ENCODE measurements at places on chromosomes 1 and 21. TPM values are rescaled to one million over a fixed set of nuclear protein-coding genes. Genes with fewer than 3 reads are reported as not detected.

DNA sequence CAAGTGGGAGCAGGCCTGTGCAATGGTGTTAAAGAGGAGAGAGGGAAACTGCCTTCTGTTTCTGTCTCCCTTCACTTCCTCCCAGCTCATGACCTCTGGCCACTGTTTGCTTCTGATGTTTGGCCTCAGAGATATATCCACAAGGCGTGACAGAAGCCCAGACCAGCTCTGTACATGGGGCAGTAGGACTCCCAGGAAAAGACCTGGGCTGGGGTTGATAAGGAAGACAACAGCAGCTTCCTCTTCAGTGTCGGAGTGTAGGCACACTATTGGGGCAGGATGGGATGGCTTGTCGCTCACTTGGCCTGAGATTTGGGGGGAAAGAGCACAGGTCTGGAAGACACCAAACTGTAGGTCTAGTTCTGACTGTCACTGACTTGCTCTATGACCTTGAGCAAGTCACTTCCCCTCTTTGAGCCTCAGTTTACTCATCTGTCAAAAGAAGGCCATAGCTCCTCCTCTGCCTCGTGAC lies 67.8 kb upstream of the KLHDC7A start:
- H3K27me3 ChIP-seq: no peaks in the 10 kb centered on the region
- no peaks in the 10 kb centered on the region for H3K36me3 ChIP-seq
- no peak for DNase-seq

PDPN gene
- total RNA-seq: 24.2 TPM

DNA sequence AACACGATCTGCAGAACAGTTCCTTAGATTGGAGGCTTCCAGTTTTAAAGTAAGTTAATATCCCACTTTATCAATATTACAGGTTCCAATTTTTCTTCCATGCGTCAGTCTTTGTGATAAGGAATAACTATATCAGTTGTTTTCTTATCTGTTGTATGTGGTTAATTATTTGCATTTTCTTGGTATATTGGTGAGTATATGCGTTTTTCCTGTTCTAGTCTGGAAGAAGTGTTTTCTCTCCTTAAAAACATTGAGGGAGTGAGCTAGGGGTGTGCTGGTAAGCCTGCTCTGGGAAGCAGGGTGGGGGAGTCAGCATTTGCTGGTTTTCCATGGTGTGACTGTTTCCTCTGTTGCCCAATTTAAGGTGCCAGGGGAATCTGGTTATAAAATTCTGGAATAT lies 50.2 kb upstream of the KIF1B start:
- no peak overlapping the region for H3K4me3 ChIP-seq
- DNase-seq: no peak
- no peaks in the 10 kb centered on the region for H3K4me1 ChIP-seq
- peaks cover 10% of the 10 kb centered on the region for H3K36me3 ChIP-seq

DNA sequence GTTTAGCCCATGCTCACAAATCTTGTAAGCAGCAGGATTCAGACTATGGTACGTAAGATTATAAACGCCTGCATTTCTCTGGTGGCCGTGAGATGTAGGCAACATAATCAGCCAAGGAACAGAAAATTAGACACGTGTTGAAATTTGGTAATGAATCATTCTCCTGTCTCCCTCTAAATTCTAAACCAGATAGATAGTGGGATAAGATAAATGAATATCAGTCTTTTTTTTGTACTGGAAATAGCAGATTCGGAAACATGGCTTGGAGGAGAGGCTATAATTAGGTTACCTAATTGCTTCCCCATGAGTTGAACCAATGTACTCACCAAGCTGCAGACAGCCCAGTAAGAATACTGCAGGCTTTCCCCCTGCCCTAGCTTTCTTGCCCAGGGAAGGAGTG lies 172.3 kb downstream of the TGFB2 start:
- DNase-seq: no peak
- H3K27ac ChIP-seq: no peak overlapping the region
- no peak overlapping the region for H3K4me3 ChIP-seq
- no peaks in the 10 kb centered on the region for H3K4me1 ChIP-seq
- H3K27me3 ChIP-seq: no peaks in the 10 kb centered on the region
- H3K36me3 ChIP-seq: no peaks in the 10 kb centered on the region

DNA sequence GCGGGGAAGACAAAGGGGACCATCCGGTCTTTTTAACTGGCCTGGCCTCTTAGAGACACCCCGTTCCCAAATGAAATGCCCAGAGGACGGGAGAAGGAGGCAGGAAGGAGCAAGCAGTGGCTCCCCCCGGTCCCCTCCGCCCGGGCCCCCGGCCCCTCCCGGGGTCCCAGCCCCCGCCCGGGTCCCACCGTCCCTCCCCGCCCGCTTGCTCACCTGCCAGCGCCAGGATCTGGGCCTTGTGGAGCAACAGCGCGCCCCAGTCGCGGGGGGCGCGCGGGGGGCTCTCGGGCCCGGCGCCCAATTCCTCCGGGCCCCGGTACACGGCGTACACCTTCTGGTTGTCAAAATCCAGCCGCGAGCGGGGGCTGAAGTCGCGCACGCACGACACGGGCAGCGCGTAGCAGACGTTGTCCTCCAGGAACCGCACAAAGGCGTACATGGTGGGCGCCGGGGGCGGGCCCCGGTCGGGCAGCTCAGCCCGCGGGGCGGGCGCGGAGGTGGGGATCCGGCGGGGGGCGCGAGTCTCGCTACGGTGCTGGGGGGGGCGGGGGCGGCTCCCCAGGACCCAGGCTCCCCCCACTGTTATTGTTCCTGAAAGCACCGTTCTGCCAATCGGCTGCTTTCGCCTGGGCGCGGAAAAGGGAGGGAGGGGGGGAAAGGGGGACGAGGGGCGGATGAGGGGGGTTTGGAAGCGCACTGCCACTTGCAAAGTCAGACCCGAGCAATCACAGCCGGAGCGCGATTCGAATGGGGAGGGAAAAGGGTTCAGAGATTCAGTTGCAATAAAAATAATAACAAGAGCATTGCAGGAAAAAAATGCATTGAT lies at the start of gene BEND5:
BEND5 (minus strand) TSS at position 499 of the 826 bp plus-strand sequence; CDS start at position 439, 60 bp downstream.
- H3K27me3 ChIP-seq: no peaks in the 10 kb centered on the region
- peak within 1 kb of the TSS; percentile 81 for H3K27ac ChIP-seq
- H3K36me3 ChIP-seq: no peaks in the 10 kb centered on the region
- peaks cover 11% of the 10 kb centered on the region for H3K4me1 ChIP-seq
- H3K4me3 ChIP-seq: peak within 1 kb of the TSS; percentile 73

RXFP4 gene
- not detected for total RNA-seq

DNA sequence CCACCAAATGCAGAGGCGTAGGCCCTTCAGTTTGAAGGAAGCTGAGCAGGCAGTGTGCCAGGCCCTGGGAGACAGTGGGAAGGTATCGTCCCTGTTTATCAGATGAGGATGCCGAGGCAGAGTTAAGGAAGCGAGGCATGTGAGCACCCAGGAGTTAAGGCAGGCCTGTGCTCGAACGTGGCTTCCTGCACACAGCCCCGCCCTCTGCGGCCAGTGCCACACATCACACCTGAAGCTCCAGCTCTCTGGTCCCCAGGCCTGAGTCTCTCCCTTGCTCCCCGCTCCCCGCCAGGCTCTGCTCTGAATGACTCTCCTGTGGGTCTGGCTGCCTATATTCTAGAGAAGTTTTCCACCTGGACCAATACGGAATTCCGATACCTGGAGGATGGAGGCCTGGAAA lies 32.1 kb downstream of the EPHX1 start:
- peaks cover 15% of the 10 kb centered on the region for H3K4me1 ChIP-seq
- no peaks in the 10 kb centered on the region for H3K27me3 ChIP-seq
- peaks cover 100% of the 10 kb centered on the region for H3K36me3 ChIP-seq
- no peak for DNase-seq
- no peak overlapping the region for H3K4me3 ChIP-seq

GRCh38 chr1:234871710-234872271 lies 256.8 kb downstream of the TOMM20 start:
- no peaks in the 10 kb centered on the region for H3K27me3 ChIP-seq
- H3K27ac ChIP-seq: no peak overlapping the region
- H3K4me1 ChIP-seq: peaks cover 11% of the 10 kb centered on the region
- no peaks in the 10 kb centered on the region for H3K36me3 ChIP-seq
- no peak overlapping the region for H3K4me3 ChIP-seq

CYYR1 gene
- 11.6 TPM for total RNA-seq

DNA sequence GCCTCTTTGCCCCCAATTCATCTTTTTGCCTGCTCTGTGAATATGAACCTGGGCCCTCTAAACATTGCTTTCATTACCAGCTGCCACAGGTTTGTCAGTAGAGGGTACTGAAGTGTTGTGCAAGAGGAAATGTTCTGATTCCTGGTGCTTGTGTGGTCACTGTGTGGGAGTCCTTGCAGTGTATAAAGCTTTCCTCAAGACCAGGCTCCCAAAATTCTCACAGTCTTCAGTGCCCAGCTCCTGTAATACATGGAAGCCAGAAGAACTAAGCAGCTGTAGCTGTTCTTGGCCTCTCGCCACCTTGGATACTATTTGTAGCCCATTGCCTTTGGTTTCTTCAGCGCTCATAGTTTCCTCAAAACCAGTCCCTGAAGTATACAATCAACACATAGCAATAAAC lies 1046.2 kb downstream of the BRINP3 start:
- H3K27me3 ChIP-seq: no peaks in the 10 kb centered on the region
- peaks cover 18% of the 10 kb centered on the region for H3K4me1 ChIP-seq
- no peak overlapping the region for H3K4me3 ChIP-seq
- H3K36me3 ChIP-seq: no peaks in the 10 kb centered on the region

NTNG1 gene
- total RNA-seq: not detected
